Activated CD8-positive, alpha-beta memory T cell treated with anti-CD3 and anti-CD28 coated beads, Interleukin-2, amount 50 U/mL, for 48 hours (primary cell): ENCODE measurements at places on chromosomes 5 and 9.

DNA sequence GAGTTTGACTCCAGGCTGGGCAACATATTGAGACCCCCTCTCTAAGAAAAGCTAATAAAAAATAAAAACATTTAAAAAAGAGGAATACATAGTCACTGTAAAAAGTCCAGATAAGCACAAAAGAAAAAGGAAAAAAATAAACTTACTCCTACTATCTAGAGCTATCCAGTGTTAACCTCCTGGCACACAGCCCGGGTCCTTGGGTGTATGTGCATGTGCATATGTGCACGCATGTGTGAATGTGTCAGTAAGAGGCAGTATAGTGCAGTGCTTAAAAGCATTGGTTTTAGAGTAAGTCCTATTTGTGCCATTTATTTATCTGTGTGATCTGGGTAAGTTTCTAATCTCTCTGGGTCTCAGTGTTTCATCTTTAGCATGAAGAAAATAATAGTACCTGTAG lies 26.7 kb downstream of the FAM219A start:
- no peak for DNase-seq

- DNase-seq: no peak
Measured at GRCh38 chr9:115673599-115673998, 480.0 kb upstream of the PAPPA start.

DNA sequence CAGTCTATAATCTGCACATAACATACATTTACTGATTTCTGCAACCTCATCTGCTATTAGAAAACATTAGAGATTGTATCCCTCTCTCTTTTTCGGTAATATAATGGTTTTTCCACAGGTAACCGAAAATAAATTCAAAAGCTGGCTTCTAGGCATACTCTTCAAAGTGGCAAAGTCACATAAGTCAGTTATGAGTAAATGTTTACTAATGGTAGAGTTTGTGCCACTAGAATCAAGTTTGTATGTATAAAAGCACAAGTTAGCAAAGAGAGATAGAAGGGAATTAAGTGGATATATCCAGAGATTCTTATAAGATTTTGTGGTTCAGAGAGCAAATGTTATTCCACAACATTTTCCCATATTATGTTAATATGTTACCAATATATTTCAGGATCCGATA lies 86.9 kb downstream of the MYO10 start:
- no peak for DNase-seq

- no peak for DNase-seq
Measured at GRCh38 chr5:154044581-154044980, 5.8 kb downstream of the MFAP3 start.

DNA sequence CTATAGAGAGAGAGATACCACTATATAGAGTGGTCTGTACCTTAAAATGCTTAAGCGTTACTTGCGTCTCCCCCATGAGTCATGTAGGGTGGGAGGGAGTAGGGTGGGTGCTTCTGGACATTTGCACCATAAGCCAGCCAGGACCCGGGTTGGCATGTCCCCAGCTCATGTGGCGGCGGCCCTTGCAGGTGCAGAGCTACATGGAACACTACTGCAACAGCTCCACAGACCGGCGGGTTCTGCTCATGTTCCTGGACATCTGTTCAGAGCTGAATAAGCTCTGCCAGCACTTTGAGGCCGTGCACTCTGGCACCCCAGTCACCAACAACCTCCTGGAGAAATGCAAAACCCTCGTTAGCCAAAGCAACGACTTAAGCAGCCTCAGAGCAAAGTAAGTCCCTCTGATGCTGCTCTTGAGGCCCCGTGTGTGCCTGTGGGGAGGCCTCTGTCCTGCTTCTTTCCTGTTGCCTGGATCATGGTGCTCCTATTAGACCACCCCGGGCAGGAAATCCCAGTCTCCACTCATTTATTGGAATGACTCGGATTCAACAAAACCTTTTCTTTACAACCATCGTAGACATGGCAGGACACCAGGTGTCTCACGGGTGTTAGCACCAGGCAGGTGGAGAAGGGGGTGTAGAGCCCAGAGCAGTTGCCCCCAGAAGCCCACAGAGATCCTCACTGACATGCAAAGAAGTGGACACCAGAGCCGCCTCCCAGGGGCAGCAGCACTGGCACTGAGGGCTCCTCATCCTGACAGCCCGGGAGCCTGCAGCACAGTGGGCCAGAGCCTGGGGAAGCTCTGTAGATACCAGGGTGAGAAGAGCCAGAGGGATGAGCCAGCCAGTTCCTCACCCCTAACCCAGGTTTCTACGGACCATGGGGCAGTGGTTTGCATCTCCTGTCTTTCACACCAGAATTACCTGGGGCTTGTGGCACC lies 8.8 kb downstream of the SPACA9 start:
- no peak for DNase-seq

- no peak for DNase-seq
Measured at GRCh38 chr5:90161414-90161813, 248.1 kb downstream of the CETN3 start.

- no peak for DNase-seq
Measured at GRCh38 chr5:173726846-173727557, 110.6 kb upstream of the BOD1 start.

- no peak for DNase-seq
Measured at GRCh38 chr9:109574061-109574882, 76.2 kb upstream of the PTPN3 start.

GRCh38 chr9:78463750-78464149 lies 166.8 kb downstream of the PSAT1 start:
- DNase-seq: no peak

DNA sequence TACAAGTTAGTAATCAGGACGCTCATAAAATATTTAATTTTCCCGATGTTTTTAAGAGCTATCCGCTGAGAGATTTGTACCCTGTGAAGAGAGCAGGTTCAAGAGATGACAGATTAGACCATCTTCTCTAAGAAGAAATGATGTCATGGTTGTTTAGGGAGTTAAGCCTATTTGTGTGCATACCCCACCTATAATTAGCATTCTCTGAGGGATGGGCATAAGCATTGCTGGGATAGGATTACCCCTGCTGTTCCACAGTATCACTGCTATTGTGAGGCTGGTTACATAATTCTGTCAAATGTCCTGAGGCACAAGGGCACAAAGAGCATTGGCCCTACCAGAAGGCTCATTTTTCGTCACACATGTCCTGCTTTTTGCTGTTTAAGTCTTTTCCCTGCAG lies 687.0 kb downstream of the CETN3 start:
- no peak for DNase-seq

DNA sequence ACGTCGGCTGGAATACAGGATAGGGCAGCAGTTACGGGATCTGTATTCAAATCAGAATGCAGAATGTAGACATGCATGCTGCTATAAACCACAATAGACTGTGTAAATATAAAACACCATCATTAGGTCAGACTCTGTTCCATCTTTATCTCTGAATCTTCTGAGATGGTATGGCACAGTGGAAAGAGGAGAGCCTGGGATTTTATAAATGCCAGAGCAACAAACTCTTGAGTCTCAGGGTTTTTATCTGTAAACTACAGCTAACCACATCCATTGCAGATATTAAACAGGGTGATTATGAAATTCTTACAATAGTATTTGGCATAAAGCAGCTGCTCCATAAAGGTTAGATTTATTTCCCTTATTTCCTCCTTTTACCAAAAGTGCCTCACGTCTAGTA lies 108.7 kb downstream of the ZDHHC21 start:
- no peak for DNase-seq

GRCh38 chr5:142994218-142994617 lies 224.0 kb downstream of the ARHGAP26 start:
- DNase-seq: no peak

DNA sequence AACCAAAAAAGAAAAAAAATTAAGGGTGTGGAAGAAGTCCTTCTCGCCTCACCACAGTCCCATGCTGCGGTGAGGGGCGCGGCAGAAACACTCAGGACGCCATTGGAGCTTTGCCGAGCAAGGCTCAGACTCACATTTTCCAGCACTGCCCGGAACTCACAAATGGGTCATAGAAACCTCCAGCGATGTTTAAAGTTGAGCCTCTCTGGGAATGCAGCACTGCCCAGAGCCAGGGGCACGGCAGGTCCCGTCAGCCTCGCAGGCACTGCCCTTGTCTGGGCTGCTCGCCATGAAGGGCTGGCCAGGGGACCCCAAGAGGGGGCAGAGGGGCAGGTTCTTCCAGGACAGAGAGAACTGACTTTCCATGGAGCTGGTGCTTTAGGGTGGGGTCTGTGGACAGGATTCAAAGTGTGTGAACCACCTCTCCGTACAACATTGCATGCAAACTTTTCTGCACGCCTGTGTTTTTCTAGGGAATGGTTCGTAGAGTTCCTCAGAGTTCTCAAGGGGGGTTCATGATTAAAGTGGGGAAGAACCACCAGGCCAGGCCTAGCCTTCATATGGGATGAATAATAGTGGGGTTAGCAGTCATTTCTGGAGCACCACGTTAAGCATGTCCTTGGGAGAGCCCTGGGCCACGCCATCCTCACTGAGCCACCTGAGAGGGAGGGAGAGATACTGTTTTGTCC lies 38.4 kb downstream of the PRRX2 start:
- no peak for DNase-seq
